ENCODE measurements at places on chromosomes 2 and 18. TPM values are rescaled to one million over a fixed set of nuclear protein-coding genes. Genes with fewer than 3 reads are reported as not detected.

Gene IL1RL1
- total RNA-seq, result 0.84 TPM

DNA sequence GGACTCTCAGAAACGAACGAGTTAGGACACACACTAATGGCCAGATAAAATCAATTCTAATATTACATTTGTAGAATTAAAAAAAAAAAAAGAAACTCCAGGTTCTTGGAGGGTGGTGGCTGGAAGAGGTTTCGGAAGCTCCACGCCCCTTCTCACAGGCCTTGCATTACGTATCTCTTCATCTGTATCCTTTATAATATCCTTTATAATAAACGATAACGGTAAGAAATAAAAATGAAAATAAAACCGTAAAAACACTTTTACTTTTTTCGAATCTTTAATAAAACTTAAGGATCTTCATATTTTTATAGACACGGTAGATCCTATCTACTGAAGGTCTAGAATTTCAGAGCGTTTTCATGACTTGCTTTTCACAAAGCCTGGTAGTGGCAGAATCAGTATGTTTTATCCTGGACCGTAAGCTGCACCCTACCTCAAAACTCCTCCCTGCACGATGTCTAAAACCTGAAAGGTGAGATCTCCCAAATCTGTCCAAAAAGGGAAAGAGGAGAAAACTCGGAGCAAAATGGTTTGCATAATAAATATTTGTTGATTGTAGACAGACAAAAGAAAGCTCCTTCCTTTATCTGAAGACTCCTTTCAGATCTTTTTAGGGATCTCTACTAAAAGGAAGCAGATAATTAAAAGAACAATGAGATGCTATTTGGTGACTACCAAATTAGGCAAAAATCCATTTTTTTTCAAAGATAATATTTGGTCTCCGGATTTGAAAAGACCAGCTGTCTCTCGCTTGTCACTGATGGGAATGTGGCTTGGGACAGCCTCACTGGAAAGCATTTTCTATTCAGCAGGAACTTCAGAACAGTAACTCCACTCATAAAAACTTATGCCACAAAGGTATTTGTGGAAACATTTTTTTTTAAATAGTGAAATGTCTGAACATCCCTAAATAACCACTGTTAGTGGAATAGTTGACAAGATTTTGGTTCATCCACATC, 2.0 kb upstream of the CXCR4 start:
- DNase-seq, result no peak

DNA sequence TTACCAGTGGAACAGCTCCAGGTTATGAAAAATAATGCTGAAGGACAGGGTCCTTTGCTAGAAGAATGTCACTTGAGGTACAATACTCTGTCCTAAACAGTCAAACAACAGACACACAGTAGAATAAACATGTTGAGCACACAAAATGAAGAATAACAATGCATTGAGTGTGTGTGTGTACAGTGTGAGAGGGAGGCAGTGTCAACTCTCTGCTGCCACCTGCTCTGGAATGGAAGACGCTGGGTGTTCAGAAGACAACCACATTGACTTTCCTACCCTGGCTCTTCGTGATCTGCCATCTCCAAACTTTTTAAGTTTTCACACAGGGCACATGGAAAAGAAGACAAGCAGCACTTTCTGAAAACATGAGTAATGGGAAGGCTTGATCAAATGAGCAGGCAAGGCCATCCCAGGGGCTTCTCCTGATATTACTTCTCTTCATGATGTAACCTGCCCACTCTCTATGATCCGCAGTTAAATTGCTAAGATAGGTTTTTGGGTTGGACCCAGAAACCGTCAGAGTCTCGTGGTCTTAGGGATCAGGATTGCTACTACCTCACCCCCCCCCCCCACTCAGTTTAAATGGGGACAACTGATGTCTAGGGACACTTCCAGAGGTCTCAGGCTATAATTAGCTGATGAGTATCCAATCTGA, 533.2 kb upstream of the TNP1 start:
- DNase-seq, result no peak

- DNase-seq, result no peak
Observed at GRCh38 chr2:100833331-100833730, 13.4 kb downstream of the NPAS2 start.

DNA sequence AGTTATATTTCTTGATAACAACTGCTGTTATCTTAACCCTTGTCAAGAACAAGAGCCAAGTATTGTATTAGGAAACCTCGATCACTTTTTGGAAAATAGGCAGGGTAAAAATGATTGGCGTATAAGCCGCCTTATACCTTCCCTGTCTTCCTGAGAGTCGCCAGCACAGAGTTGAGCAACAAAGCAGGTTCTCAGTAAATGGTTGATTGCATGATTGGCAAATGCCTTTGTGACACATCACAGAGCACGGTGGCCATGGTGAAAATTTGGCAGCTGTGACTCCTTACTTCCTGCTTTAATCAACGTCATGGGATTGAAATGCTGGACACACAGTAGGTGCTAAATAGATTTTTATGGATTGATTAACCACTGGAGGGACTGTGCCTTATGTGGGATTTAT, 3.9 kb upstream of the KLHL29 start:
- no peak for DNase-seq

- no peak for DNase-seq
Observed at GRCh38 chr2:26487192-26487591, 9.3 kb upstream of the OTOF start.

DNA sequence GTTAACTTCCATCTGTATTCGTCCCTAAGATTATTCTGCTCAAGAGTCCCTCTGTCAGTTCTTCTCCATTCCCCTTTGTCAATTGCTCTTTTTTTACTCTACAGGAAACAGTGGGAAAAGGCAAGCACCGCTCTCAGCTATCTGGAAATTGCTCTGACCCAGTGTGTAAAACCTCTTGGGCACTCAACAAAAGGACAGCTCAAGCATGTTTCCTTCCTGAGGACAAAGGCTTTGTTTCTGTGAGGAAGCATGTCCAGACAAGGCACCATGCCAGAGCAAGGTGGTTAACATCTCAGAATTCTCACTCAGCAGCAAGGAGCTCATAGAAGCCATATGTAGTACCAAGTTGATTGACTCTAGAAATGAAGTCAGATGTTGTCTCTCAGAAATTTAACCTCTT, 735.6 kb downstream of the TSN start:
- DNase-seq, result no peak

- DNase-seq, result no peak
Observed at GRCh38 chr2:170038734-170039133, 139.2 kb upstream of the MYO3B start.

DNA sequence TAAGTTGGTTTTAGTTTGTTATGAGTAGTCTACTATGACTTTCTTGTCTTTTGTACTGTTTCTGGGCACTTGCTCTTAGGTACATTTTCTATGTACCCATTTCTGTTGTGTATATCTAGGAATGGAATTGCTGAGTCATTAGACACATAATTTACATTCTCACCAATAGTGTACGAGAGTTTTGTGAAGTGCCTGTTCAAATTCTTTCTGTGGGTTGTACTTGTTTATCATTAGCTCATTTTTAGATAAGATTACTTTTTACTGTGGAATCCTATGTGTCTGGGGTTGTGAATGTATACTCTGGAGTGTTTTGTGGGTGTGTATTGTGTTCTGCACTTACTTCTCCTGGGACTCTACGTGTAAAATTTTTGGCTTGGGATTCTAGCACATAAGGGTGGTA, 36.6 kb upstream of the CD28 start:
- no peak for DNase-seq

- no peak for DNase-seq
Observed at GRCh38 chr18:67636597-67637385, 120.3 kb upstream of the DSEL start.

DNA sequence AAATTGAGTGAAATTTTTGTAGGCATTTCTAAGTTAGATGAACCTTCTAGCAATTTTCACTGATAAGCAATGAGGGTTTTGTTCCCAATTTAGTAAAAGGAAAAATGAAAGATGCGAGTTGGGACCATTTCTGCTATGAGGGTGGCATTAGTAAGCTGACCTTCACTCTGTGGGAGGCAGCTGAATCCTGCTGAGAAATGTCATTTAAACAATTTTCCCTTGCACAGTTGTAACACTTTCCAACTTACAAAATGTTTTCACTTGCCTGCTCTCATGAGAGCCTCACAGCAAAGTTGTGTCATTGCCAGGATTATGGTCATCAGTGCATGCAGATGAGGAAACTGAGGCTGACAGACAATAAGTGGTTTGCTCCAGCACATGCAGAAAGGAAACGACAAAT, 527.7 kb downstream of the TNS1 start:
- DNase-seq, result no peak

- DNase-seq, result no peak
Observed at GRCh38 chr2:43000242-43001054, 208.1 kb upstream of the HAAO start.

DNA sequence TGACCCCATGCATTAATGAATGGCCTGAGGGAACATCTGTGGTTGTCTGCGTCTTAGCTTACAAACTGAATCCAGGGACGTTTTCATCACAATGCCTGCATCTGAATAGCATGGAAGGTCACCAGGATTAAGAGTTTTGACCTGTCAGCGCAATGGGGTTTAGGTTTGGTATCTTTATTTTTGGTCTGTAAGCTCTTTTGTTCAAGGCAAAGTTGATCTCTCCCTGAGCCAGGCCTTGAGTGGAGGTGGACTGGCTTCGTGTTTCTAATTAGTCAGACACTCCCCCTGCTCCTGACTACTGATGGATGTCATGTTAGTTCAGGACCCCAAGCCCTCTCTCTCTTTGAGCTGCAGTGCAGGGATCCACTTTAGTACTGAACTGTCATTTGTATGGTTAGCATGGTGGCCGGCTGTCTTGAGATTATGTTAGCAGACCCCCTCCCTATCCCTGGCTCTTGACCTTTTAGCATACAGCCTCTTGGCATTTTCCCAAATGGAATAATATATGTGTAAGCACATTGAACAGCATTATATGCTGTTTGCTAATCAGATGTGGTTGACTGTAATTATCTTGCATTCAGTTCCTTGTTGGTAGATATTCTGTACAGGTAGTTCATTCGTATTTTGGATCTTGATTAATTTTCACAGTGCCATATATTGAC, 59.2 kb downstream of the LYPD6 start:
- no peak for DNase-seq

DNA sequence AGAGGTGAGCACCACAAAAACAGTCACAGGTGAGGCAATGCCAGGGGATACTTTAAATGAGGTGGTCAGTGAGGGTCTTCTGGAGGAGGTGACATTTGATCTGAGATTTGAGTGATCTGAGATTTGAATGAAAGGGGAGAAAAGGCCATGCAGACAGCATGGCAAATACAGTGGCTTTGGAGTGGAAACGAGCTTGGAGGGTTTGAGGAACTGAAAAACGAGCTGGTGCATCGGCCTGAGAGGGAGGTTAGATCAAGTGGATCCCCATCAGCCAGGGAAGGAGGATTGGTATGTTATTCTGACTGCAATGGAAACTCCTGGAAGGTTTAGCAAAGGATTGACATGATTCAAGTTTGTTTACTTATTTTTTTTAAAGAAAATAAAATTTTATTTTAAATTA, 245.1 kb downstream of the KCNS3 start:
- no peak for DNase-seq

- no peak for DNase-seq
Observed at GRCh38 chr2:229066121-229066715, 204.9 kb downstream of the PID1 start.

DNA sequence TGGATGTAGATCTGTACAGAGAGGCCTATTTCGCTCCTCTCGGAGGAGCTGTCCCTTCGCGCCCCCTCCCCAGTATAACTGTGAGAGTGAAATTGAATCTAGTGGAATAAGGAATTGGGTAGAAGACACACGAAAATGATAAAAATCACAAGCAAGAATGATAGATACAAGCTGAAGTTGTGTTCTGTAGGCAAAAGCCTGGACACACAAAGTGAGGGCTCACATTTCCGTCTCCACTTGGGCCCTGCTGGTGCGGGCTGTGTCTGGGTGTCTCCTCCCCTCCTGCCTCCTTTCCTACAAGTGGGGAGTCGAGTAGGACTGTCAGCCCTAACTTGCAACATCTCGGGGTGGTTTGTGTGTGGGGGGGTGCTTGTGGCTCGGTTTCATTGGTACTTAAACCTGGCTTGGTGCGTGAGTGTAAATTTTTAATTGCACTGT, 457 bp upstream of the SP9 start:
- DNase-seq, result peak; percentile 61
